ENCODE measurements at places on chromosomes 2 and 18.
A peak's percentile ranks its signal among the peaks of the same experiment; 100 is the strongest.

- no peak for DNase-seq
Measured at GRCh38 chr2:126889496-126890135, 9.1 kb upstream of the TEX51 start.

GRCh38 chr2:168254158-168254935, 7.0 kb upstream of the STK39 start:
- no peak for DNase-seq

DNA sequence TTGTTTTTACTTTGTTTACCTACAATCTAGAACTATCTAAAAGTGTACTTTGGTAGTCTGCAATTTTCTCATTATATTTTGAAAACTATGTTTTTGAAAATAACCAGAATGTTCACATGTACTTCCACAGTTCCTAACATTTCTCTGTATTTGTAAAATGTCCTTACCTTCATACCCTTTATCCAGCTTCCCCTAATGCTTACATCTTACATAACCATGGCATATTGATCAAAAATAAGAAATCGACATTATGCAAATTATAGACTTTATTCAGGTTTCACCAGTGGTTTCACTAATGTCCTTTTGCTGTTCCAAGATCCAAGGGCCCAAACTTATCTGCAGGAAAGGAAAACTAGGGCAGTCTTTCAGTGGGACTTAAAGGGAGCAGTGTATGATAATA, 114.1 kb downstream of the PLEKHM3 start:
- DNase-seq, result no peak

DNA sequence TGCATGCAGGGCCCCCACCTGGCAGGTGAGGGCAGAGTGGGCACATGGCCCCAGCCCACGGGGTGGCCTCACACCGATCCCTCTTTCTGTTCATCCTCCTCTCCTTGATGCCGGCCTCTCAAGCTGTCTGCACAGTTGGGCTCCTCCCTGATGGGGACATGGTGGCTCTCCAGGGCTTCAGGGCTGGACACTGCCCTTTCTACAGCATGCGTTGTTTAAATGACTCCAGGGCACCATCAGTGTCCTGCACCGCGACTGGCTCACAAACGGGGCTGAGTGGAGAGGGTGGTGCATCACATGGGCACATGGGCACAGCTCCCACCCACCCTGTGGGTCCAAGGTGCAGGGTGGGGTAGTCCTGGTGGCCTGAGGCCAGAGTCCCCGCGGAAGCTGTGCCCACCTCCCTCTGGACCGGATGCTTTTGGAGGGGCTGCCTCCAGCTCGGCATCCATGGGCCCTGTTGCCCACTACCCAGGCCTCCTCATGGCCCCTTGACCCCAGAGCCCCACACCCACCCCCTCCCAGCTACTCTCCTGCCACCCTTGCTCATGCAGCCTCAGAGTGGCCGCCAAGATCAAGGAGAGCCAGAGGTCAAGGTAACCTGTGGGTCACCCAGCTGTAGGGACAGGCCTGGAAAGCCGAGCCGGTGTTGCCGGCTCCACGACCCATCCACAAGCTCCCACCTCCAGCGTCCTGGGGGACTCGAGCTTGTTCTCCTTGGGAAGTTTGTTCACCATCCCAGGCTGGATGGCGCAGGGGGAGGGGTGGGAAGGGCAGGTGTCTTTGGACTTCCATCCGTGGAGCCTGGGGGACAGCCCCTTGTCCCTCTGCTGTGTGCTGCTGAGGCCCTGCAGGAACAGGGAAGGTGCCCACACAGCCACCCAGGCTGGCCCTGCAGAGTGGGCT, 12.3 kb upstream of the SNED1 start:
- DNase-seq, result no peak

DNA sequence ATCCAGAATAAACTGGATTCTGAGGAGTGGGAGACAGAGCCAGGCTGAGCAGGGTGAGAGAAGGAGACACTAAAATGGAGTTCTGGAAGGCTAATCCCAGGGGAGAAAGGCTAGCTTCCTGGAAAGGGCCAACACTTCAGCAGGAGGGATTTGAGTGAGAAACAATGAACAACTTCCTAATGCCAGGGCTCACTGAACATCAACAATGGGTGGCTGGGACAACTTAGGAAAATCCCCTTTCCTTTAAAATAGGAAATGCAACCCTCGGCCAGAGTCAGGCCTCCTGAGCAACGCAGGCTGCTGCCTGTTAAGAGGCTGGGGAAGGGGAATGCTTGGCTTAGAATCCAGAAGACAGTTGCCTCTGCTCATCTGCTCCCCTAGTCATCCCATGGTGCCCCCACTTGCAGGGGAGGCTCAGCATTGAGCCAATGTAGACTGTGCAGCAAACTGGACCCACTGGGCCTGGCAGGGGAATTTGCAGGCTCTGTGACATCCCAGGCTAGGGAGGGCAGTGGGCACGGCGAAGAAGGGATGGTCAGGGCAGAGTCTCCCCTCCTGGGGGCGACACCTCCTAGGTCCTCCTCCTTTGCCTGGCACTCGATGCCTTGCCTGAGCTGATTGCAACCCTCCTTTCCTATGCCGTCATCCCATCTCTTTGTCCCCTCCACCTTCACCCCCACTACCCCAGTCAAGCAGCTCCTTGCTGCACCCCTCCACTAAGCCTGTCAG, 182.5 kb downstream of the TNS1 start:
- no peak for DNase-seq

- DNase-seq, result no peak
Measured at GRCh38 chr2:113217455-113218282, 43.9 kb downstream of the PSD4 start.

GRCh38 chr18:5582076-5582475, 38.3 kb upstream of the EPB41L3 start:
- DNase-seq, result peak; percentile 37

GRCh38 chr18:22572341-22572740, 154.6 kb upstream of the CTAGE1 start:
- no peak for DNase-seq

DNA sequence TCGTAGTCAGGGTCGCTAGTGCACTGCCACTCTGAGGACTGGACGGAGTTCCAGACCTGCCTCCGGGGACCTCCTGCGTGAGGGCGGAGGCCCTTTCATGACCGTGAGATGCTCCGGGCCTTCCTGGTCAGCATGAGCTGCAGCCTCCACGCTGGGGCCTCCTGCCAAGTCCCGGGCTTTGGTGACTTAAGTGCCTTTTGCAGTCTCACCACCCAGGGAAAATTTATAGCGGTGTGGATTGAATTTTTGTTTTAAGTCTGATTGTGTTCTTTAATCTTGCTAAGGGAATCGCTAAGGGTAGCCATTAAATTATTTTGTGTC, 33.6 kb downstream of the CHRNA1 start:
- DNase-seq, result no peak

DNA sequence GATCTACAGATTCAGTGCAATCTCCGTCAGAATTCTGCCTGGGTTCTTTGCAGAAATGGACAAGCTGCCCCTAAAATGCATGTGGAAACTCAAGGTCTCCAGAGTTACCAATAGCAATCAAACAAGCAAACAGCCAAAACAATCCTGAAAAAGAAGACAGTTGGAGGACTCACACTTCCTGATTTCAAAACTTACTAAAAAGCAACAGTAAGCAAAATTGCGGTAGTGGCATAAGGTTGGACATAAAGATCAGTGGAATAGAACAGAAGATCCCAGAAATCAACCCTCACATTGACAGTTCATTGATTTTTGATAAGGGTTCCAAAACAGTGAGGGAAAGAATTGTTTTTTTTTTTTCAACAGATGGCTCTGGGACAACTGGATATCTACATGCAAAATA, 59.7 kb downstream of the NPPC start:
- DNase-seq, result no peak

- DNase-seq, result no peak
Measured at GRCh38 chr2:197498937-197499593, 575 bp downstream of the HSPD1 start.
